ENCODE measurements at places on chromosomes 16 and 17.

DNA sequence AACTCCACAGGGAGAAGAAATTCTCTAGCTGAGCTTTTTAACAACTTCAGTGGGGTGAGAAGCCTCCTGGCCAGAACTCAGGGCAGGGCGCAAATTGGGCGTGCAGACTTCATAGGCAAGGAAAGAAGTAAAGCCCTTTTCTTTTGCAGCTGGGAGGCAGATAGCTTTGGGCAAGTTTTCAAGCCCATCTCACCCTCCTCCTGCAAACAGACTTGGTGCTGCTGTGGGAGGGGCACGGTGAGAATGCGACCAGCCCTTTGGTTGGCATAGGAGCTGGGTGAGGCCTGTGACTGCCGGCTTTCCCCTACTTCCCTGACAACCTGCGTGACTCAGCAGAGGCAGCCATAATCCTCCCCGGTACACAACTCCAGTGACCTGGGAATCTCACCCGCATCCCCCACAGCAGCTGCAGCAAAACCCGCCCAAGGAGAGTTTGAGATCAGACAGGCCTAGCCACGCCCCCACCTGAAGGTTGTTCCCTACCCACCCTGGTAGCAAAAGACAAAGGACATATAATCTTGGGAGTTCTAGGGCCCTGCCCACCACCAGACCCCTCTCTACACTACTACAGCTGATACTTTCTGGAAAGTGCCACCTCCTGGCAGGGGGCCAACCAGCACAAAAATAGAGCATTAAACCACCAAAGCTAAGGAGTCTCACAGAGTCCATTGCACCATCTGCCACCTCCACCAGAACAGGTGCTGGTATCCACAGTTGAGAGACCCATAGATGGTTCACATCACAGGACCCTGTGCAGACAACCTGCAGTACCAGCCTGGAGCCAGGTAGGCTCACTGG is 195.5 kb upstream of the CCL2 start:
- DNase-seq: no peak

DNA sequence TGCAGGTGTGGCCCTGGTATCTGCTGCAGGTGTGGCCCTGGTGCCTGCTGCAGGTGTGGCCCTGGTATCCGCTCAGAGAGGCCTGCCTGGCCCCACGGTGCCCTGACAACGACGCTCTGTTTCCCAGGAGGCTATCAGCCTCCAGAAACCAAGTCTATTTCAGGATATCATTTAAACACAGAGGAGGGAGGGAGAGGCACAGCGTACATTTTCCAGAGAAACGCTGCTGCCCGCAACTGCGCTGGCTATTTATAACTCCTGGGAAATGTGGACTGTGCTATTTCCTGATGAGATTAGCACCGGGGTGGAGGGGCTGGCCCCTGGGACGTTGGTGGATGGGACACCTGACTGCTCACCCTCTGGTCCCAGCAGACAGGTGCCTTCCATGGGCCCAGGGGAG is 22.5 kb downstream of the TIMM22 start:
- no peak for DNase-seq

DNA sequence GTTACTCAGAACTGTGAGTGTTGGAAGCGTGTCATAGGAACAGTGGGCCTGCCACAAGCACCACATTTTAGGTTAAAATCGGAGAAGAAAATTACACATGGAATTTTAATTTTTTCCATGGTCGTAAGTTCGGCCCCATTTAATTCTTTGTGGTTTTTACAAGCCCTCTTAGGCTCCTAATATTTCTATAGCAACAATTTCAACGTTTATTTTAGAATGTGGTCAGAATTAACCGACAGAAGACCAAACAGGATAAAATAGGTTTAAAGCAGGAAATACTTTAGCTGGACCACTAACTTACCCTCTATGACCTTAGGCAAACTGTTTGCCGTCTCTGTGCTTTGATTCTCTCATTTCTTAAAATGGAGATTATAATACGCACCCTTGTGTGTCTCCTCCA is 69.9 kb downstream of the FTO start:
- no peak for DNase-seq

DNA sequence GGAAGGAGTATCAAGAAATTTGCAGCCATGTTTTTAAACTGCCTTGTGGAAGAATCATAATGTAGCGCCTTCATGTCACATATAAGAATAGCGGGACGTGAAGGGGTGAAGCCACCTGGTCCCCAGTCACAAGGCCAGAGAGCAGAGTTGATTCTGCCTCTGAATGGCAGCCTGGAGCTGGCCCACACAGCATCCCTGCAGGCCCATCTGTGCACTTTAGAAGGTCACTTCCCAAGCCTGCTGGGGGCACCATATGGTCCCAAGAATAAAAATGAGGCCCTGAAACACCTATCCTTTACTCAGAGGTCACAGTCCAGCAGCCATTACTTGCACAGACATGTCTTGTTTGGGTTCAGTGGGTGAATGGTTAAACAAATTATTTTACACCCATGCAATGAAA is 15.0 kb downstream of the CD300E start:
- no peak for DNase-seq

- peak; percentile 34 for DNase-seq
Measured at GRCh38 chr17:38693700-38694329, 11.3 kb upstream of the MLLT6 start.

DNA sequence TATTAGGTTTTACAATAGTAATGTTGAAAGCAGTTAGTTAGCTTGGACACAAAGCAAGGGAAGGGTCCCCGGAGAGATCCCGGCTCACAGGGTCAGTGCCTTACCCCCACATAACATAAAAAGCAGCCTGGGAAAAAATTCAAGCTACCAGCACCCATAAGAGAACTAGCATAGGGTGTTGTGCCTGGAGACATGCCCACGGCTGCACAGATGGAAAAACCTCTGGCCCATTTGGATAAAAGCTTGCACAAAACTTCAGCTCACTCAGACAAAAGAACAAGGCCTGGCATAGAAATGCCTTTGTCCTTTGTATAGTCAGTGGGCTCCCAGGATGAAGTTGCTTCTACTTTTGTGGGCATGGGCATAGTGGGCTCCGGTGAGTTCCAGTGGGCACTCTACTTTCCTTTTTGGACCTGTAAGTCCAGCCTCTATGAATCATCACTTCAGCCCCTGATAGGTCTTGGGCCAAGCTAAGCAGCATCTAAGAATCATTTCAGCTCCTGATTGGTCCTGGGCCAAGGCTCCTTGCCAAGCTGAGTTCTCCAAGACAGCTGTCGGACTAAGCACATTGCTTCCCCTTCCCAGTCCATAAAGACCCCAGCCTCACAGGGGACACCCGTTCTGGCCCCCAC is 1.3 kb upstream of the RDM1 start:
- DNase-seq: no peak

DNA sequence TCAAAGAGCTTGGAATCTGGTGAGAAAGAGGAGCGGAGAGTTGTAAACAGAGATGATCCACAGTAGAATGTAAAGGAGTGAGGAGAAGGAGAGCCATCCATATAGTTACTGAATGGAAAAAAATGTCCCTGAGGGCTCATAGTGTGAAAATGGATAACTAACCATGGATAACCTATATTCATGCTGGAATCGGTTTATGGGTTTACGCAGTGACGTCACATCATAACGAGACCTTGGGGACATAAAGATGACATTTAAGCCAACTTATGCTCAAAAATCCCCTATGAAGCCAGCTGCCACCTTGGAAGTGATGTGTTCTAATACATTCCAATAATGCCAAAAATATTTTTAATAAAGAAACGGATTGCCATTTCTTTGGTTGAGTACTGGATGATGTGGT is 22.5 kb downstream of the IRX6 start:
- DNase-seq: no peak

GRCh38 chr17:45428050-45428617 is 4.5 kb downstream of the ARHGAP27 start:
- no peak for DNase-seq

GRCh38 chr17:7418472-7419152 is 1.5 kb upstream of the SPEM1 start:
- no peak for DNase-seq

GRCh38 chr16:87487361-87487924 is 5.4 kb downstream of the ZCCHC14 start:
- DNase-seq: no peak
